ENCODE measurements at places on chromosomes 1 and 21.

GRCh38 chr1:103248417-103249102 is 140.2 kb upstream of the COL11A1 start:
- DNase-seq: no peak

GRCh38 chr1:244221991-244222390 is 170.9 kb downstream of the ZBTB18 start:
- DNase-seq: no peak

- no peak for DNase-seq
Measured at GRCh38 chr1:32782086-32782485, 35.1 kb downstream of the YARS1 start.

GRCh38 chr21:45523411-45524101 is 18.7 kb downstream of the SLC19A1 start:
- DNase-seq: no peak

- no peak for DNase-seq
Measured at GRCh38 chr1:206716870-206717673, 32.4 kb downstream of the MAPKAPK2 start.

GRCh38 chr21:41956926-41957729 is 3.3 kb upstream of the C2CD2 start:
- no peak for DNase-seq

DNA sequence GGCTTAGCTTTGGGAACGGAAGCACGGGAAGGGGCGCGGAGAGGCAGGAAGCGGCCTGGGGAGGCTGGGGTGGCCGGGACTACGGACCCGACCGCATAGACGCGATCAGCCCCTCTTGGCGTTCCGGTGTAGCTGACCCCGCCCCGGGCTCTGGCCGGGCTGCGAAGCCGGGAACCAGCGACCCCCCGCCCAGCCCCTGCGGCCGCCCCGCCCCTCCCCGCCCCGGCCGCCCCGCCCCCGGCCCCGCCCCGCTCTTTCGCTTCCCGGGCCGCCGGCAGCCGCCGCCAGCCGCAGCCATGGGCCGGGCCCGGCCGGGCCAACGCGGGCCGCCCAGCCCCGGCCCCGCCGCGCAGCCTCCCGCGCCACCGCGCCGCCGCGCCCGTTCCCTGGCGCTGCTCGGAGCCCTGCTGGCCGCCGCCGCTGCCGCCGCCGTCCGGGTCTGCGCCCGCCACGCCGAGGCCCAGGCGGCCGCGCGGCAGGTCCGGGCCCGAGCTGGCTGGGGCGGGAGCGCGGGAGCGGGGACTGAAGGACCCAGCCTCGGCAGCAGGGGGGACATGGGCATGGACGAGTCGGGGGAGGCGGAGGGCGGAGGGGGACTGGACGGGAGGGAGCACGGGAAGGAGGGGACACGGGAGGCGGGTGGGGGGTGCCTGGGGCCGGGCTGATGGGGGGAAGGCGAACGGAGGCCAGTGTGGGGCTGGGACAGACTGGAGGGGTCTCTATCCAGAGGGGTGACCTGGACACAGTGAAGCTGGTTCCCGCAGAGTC is at the start of gene SELENON:
Gene SELENON, plus strand, starts transcription at position 259 of the 768 bp plus-strand sequence. Its CDS starts 38 bp downstream, at position 297.
- DNase-seq: no peak

GRCh38 chr1:9294910-9295636 is 2.4 kb downstream of the SPSB1 start:
- DNase-seq: no peak

DNA sequence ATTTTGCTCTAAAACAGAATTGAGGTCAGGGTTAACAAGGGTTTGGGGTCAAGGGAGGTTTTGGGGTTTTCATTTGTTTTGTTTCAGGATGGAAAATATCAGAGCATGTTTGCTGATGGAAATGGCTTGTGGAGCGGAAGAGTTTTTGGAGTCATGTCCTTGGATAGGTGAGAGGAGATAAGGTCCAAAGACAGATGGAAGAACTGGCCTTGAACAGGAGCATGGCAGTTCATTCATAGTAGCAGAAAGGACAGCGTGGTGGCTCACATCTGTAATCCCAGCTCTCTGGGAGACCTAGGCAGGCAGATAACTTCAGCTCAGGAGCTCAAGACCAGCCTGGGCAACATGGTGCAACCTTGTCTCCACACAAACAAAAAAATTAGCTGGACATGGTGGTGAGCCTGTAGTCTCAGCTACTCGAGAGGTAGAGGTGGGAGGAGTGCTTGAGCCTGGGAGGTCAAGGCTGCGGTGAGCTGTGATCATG is 65.1 kb downstream of the MAB21L3 start:
- DNase-seq: no peak

DNA sequence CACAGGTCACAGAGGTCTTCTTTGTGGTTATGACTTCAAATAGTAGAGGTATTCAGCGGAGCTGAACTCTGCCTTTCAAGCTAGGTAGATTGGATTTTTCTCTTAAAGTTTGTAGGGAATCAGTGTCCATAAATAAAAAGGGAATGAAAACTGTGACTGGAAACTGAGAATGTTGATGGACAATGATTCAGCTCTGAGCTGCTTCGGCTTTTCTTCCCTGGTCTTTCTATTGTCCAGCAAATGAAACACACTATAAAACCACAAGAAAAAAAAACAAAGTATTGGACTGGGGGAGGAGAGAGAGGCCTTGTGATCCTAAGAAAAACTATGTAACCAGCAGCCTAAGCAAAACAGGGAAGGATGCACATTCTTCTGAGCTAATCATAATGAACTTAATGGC is 11.1 kb downstream of the TNNI3K start:
- no peak for DNase-seq

DNA sequence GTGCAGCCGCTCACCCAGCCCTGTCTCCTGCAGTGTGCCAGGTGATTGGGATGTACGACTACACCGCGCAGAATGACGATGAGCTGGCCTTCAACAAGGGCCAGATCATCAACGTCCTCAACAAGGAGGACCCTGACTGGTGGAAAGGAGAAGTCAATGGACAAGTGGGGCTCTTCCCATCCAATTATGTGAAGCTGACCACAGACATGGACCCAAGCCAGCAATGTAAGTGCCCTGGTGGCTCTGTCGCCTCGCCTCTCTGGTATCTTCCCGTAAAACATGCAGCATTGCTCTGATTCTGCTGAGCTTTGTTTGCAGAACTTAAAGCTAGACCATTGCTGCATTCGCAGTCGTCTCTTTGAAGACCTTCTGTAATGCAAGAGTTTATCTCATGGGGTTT is 79.2 kb downstream of the ATP5PO start:
- DNase-seq: no peak

DNA sequence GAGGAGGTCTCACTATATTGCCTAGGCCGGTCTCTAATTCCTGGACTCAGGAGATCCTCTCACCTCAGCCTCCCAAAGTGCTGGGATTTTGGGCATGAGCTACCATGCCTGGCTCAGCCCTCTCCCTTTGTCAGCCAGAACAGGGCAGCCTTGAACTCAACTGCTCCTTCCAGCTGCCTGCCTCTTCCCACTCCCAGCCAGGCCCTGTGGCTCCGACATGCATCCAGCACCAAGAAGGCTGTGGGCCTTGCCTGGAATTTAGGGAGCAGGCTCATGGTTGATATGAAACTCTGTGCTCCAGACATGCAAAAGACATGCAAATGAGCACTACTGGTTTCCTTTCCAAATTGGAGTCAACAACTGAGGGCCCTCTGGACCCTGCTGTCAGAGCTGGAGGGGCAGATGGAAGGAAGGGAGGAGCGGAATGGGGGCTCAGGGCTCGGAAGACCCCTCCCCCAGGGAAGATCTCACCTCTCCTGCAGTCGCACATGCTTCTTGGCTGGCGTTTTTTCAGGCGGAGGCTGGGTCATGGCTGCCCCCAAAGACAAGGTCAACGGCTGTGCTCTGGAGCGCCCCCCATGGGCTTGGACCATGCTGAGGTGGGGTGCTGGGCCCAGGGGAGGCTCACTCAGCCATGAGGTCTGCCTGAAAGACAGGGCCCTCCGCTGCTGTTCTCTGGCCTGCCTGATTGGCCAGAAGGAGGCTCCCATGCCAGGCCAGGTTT is 1.4 kb downstream of the PTPN7 start:
- no peak for DNase-seq

- no peak for DNase-seq
Measured at GRCh38 chr21:18006691-18007090, 187.5 kb upstream of the C21orf91 start.

DNA sequence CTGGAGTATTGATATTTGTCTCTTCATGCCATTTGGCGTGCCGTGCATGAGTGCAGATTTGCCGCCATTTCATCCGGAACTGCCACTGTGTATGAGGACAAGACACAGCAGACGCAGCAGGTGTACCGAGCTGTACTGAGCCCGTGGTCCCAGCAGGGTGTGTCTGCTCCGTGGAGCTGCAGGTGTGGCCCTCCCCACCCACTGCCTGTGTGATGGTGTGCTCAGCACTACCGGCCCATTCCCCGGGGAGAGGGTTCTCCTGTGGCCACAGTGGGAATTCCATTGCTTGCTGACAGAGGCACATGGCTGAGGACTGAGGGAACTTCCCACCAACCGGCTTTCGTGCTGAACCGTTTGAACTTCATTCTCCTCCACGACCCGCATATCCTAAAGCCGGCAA is 34.3 kb upstream of the COL6A1 start:
- no peak for DNase-seq

GRCh38 chr1:171055966-171056643 is 34.6 kb upstream of the FMO3 start:
- no peak for DNase-seq

DNA sequence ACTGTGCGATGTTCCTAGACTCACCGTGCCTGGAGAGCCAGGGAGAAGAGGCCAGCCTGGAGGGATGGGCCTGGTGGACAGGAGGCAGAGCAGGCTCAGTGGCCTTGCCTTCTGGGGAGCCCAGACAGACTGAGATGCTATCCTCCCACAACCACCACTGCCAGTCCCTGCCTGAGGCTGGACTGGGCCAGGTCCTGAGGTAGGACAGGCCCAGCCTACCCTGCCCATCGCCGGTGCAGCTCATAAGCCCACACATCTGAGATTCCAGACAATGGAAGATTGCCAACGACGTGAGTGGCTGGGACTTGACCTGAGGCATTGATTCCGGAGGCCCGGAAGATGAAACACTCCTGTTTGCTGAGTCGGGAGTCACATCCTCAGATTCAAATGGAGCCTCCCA is 5.8 kb downstream of the CLEC20A start:
- DNase-seq: no peak

GRCh38 chr1:201665036-201665435 is 126.1 kb downstream of the NAV1 start:
- DNase-seq: no peak

DNA sequence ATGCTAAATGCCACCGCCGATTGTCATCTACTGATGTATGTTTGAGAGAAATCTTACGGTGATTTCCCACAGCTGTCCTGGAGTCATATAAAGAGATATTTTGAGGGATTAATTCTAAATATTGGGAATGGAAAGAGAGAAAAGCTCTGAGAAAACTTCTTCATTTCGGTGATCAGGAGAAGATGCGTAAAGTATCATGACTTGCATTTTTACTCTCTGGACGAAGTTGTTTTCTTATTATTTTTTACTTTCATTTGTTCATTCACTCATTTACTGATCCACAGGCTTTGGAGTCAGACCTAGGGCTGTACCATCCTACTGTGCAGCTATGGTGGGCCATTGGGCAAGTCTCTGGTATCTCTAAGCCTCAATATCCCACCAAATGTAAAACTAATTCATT is 58.4 kb upstream of the RUNX1 start:
- DNase-seq: no peak

- DNase-seq: no peak
Measured at GRCh38 chr21:30227633-30228404, 11.9 kb upstream of the CLDN8 start.

- no peak for DNase-seq
Measured at GRCh38 chr1:3109355-3109754, 40.4 kb downstream of the PRDM16 start.

DNA sequence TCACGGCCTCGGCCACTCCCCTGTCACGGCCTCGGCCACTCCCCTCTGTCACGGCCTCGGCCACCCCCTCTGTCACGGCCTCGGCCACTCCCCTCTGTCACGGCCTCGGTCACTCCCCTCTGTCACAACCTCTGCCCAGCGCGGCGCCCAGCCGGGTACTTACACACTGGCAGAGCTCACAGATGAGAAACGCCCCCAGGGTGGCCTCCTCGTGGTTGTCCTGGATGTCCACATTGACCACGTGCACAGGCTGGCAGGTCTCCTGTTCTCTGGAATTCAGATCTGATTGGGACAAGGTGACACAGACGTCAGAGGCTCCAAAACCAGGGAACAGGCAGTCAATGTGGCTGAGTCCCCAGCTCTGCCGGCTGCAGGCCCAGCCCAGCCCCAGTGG is 3.3 kb upstream of the TMEM240 start:
- no peak for DNase-seq

DNA sequence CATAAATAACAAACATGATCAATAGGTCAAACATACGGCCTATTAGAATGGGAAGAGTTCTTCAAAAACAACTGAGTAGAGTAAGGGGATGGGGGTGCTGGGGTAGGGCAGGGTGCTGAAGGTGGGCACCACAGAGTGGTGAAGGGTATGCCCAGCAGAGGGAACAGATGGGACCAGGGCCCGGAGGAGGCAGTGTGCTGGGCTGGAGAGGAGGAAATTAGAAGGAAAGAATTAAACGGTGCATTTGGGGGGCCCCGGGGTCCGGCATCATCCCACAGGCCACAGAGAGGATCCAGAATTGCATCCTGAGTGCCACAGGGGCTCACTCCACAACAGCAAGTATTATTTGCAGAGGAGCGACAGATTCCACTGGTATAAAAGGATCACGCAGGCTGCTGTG is 94.5 kb downstream of the GLIS1 start:
- DNase-seq: no peak
